ENCODE measurements at places on chromosomes 1 and 21.

DNA sequence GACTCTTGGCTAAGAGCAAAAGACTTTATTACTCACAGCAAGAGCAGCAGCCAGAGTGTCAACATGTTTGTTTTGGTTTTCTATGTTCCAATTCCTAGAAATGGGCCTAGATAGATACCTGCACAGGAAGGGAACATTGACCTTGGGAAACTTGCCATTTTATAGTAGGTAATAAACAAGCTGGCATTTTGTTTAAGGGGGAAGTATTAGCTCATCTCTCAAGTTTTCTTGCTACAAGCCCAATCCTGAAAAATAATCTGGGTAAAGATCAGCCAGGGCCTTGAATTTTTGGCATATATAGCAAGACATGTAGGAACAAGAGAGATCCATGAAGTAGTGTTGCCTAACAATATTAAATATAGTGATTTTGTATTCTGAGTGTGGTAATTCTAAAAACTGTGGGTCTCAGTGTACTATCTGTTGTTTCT is 51.4 kb upstream of the RGL1 start:
- peak; percentile 35 for DNase-seq

DNA sequence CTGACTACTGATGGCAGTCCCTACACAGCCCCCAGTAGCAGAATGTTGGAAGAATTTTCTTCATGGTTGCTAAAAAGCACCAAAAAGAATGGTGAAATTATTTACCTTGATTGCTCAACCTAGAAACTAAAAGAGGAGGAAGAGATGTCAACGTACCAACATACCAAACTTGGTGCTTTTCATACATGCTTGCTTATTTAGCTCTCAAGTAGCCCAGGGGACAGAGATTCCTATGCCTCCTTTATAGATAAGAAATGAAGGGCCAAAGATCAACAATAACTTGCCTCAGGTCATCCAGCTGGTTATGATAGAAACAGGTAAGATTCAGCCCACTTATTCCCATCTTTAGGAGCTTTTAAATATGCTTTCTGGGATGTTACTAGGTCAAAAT is 170.6 kb downstream of the PIGK start:
- DNase-seq = no peak

DNA sequence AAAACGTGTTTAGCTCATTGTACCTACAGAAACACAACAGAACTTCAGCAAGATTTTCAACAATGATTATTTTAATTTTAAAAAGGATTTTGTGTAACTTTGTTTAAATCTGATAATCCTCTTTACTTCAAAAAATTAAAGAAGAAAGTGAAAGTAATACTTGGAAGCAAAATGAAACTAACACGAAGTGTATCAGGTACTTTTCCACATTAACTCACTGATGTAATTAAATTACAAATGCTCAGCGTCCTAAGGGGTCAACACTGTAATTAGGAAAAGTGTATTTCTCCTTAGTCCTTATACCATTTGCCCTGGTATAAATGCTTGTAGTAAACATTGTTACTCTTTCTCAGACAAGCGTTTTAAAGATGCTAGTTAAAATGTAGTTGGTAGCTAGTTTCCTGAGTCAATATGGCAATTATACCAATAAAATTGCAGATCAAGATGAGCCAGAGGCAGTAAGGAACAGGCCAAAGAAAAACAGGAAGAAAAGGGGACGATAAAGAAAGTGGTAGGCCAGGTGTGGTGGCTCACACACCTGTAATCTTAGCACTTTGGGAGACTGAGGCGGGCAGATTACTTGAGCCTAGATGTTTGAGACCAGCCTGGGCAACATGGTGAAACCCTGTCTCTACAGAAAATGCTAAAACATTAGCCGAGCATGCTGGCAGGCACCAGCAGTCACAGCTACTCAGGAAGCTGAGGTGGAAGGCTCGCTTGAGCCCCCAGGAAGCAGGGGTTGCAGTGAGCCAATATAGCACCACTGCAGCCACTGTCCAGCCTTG is 553.0 kb downstream of the SMYD3 start:
- no peak for DNase-seq

GRCh38 chr1:80436851-80437250 is 1363.9 kb upstream of the ADGRL2 start:
- peak; percentile 8 for DNase-seq

- DNase-seq = no peak
Observed at GRCh38 chr1:78143673-78144072, 97.9 kb downstream of the GIPC2 start.

GRCh38 chr1:242205622-242206489 is 207.0 kb upstream of the MAP1LC3C start:
- peak; percentile 0 for DNase-seq

DNA sequence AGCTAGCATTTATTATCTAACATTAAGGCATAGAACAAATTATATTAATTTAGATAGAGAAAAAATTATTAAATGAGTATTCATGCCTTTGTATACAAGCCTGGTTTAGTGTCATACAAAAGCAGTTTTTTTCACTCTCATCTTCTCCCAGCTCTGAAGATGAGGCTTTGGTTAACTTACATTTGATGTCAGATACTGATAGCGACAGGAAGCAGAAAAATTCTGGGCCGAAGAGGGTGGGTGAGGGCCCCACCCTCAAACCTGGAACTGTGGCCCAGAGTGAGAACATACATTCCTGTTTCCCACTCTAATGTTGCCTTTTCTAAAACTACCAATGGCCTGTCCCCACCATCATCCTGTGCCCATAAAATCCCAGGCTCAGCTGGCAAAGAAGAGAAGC is 15.0 kb downstream of the OR2T1 start:
- DNase-seq = no peak

GRCh38 chr1:65119951-65120350 is 28.1 kb upstream of the AK4 start:
- DNase-seq = no peak

DNA sequence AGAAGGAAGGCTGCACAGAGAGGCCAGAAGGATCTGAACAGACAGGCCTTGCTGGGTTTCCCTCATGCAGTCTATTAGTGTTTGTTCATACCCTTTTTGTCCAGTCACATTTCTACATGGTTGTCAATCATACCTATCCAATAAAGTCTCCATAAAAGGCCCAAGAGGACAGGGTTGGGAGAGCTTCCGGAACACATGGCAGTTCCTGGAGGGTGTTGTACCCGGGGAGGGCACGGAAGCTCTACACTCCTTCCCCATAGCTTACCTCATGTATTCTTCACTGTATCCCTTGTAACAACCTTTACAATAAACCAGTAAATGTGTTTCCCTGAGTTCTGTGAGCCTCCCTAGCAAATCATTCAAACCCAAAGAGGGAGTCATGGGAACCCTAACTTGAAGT is 28.0 kb downstream of the MCOLN2 start:
- DNase-seq = no peak

- DNase-seq = no peak
Observed at GRCh38 chr21:38637161-38637560, 138.9 kb upstream of the ERG start.

- peak; percentile 93 for DNase-seq
Observed at GRCh38 chr1:40708750-40709099, 17.2 kb downstream of the NFYC start.

DNA sequence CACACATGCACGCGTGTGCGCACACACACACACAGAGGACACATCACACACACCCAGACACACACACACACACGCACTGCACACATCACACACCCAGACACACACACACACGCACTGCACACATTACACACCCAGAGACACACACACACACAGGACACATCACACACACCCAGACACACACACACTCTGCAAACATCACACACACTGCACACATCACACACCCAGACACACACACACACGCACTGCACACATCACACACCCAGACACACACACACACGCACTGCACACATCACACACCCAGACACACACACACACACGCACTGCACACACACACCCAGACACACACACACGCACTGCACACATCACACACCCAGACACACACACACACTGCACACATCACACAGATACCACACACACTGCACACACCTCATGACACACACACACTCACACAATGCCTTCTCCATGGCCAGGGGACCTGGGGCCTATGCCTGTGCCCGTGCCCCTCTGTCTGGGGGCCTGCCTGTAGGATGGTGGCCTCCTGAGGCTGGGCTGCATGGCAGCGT is 24.4 kb downstream of the CRYAA start:
- no peak for DNase-seq

DNA sequence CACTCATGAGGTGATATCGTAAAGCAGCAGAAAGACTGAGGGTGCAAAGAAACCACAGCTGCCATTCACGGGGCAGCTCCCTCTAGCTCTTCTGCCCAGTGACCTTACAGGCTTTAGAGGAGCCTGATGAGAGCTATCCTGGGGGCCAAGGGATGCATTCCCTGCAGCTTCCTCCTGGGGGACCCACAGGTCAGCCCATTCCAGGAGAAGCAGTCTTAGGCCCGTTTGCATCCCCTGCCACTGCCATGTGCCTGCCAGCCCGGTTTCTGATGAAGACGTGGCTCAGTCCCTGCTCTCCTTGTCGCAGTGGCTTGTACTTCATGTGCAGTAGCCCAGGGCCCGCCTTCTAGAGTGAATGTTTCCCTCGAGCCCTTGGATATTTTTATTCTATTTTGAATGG is 22.8 kb downstream of the ATP5PO start:
- no peak for DNase-seq

- DNase-seq = no peak
Observed at GRCh38 chr21:41507521-41508414, at the start of gene TMPRSS2. Gene TMPRSS2 (minus strand): TSS chr21:41508158. CDS start chr21:41498133, 10,025 bp downstream.

DNA sequence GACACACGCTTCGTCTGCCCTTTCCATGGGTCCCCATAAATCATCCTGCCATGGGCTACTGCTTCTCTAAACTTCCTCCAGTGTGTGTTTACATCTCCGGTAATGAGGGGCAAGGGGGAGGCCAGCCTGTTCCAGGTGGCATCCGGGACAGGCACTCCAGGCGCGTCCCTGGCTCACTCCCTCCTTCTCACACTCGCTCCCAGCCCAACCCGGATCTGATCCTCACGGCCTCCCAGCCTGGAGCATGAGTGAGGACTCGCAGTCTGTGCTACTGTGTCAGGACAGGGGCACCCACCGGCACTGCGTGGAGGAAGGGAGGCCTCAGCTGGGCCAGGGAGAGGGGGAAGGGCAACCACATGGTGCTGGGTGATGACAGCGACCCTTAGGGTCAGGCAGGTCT is 225.4 kb downstream of the TRABD2B start:
- no peak for DNase-seq

- DNase-seq = no peak
Observed at GRCh38 chr1:202090994-202091393, 31.7 kb upstream of the GPR37L1 start.

DNA sequence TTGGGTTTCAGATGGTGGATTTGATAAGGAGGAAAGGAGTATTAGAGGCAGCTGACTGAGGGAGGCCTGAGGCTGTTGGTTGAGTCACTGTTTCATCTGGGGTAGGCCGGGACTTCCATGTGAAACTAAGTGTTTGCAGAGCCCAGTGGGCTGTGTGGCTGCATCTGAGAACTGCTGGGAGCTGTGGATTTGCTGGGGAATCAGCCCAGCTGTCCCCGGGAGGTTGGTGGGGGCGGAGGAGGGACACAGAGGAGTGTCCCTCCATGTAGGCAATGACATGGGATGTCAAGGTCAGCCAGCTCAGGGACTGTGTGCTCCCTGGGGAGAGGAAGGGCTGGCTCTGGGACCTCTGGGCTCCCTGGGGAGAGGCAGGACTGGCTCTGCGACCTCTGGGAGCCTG is 36.4 kb downstream of the SLC2A7 start:
- DNase-seq = no peak

DNA sequence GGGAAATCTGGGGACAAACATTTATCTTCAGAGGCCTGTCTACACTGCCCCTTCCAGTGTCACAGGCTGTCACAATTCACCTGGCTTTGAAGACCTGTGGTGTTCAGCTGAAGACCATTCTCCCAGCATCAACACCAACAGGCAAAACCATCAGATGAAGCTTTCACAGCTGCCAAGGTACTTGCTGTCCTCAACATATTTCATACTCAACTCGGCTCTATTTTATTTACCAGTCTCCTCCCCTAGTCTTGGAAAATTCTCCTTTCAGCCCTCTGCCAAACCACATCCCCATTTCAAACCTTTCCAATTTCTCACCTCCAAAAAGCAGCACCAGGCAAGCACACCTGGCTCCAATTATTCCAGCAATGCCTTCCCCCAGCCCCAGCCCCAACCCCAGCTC is 108.8 kb downstream of the TGFBR3 start:
- DNase-seq = no peak

- peak; percentile 16 for DNase-seq
Observed at GRCh38 chr1:227901906-227902640, 45.7 kb downstream of the WNT9A start.

DNA sequence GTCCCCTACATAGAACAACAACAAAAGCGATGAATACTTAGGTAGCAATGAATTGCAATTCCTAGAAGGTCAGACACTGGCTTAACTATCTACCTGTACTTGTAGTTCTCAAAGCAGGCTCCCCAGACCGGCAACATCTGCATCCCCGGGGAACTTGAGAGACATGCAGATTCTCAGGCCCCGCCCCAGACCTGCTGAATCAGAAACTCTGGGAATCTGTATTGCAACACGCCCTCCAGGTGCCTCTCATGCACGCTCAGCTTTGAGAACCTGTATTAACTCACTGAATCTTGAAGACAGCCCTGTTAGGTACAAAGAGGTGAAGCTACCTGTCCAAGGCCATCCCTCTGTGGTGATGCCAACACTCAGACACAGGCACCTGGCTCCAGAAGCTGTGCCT is 128.1 kb downstream of the KAZN start:
- no peak for DNase-seq

DNA sequence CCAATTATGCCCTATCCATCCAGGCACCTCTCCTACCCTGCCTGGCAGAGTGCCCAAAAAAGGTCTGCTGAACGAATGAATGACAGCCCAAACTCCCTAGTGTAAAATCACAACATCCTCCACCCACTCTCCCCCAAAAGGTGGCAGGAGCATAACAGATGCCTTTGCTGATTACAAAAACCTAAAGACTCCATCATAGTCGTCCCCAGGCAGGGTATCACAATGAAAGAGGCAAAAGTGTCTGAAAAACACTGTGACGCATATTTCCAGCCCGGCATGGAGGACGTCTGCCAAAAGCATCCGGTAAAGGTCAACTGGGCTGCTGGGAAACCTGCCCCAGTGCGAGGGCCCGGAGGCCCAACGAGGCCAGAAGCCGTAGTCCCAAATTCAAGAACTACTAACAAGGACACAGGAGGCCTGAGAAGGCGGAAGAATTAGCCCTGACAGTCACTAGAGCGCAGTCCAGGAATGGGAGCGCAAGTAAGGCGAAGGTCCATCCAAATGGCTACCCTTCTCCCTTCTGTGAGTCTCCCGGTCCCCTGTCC is 576 bp downstream of the SMIM12 start:
- peak; percentile 60 for DNase-seq

DNA sequence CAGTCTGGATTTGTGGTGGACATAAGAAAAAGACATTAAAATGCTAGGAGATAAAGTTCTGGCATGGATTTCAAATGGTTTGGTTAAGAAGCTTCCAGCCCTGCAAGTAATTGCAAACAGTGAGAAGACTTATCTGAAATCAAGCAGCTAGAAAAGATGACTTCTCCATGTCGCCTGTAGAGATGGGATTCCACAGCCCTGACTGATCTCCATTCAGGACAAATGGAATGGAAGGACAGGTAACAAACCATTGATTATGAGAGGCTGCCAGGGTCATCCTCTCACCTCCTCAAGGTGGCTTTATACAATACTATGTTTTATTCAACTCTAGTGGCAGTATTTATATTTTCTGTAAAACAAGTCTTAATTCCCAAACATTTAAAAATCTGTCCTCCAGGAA is 237.9 kb downstream of the HLX start:
- no peak for DNase-seq
